ENCODE measurements at places on chromosomes 12 and 14. TPM values are rescaled to one million over a fixed set of nuclear protein-coding genes. Genes with fewer than 3 reads are reported as not detected.
A peak's percentile ranks its signal among the peaks of the same experiment; 100 is the strongest.

DNA sequence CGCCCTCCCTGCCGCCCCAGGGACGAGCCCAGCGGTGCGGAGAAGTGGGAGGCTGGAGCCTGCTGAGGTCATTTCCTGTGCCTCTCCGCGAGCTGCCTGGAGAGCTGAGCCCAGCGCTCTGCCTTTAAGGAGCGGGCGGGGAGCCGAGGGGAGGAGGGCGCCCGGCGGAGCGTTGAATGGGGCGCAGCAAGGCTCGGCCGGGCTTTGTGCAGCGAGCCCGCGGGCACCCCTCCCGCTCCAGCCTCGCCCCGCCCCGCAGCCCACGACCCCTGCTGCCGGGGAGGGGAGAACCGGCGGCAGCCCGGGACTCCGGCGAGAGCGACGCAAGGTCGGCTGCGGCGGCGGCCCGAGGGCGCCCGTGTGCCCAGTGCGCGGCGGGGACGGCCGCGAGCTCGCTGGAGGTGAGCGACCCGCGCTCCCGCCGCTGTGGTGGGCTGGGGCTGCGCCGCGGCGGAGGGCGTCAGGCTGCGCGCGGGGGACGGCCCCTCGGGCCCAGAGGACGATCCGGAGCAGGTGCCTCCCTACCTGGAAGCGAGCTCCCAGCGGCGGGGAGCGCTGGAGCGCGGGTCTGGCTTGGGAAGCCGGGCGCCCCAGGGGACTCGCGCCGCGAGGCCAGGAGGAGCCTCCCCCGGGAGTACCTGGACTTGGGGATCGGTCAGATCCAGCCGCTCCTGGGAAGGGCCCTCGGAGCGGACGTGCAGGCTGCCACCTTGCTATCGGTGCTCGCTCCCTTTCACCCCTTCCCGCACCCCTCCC lies at the start of gene PLEKHH1:
Gene PLEKHH1 (plus strand): TSS at position 293 of the 756 bp plus-strand sequence. CDS start 8,578 bp downstream, outside the sequence.
- peak; percentile 78 for DNase-seq

DNA sequence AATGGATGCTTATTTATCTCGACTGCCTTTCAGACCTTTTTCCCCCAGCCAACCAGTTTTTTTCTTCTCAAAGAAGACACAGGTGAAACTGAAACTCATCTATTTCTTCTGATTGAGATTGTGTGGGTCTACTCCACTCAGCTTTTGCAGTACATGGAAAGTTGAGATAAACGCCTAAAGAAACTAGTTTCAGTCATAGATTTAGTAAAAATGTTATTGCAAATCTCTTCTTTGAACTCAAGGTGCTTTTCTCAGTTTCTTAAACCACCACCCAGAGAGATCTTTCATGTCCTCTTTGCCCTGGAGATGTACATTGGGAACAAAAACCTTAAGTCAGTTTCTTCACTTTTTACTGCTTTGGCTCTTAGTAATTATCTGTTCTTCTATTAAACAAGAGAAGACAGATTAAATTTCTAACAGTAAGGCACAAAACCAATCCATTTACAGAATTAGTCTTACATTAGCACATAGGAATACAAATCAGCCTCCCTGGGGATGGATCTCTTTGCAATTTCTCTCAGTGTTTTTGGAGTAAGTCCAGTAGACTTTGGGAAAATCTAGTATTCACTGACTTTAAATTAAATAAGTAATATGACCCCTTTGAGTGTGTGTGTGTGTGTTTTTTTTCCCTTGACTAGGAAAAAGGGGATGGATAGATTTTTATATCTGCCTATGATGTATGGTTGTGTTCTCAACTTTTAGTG lies 11.6 kb downstream of the FBXW8 start:
- DNase-seq, result no peak

Gene COX8C
- not detected for total RNA-seq

DNA sequence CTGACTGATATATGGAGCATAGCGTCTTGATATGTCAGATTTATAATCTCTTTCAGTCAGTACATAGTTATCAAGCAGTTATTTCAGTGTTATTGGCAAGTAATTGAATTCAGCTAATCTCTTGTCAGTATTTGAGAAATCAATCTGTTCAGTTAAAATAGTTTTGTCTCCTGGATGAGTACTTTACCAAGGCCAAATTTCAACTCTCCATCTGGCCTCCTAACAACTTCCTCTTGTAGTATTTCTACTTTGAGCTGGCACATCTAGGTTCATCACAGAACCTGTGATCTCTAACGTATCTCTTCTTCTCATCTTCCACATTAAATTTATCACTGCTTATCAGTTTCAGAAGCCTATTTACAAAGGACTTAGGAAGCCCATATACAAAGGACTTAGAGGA lies 690.5 kb downstream of the C12orf50 start:
- no peak for DNase-seq

DNA sequence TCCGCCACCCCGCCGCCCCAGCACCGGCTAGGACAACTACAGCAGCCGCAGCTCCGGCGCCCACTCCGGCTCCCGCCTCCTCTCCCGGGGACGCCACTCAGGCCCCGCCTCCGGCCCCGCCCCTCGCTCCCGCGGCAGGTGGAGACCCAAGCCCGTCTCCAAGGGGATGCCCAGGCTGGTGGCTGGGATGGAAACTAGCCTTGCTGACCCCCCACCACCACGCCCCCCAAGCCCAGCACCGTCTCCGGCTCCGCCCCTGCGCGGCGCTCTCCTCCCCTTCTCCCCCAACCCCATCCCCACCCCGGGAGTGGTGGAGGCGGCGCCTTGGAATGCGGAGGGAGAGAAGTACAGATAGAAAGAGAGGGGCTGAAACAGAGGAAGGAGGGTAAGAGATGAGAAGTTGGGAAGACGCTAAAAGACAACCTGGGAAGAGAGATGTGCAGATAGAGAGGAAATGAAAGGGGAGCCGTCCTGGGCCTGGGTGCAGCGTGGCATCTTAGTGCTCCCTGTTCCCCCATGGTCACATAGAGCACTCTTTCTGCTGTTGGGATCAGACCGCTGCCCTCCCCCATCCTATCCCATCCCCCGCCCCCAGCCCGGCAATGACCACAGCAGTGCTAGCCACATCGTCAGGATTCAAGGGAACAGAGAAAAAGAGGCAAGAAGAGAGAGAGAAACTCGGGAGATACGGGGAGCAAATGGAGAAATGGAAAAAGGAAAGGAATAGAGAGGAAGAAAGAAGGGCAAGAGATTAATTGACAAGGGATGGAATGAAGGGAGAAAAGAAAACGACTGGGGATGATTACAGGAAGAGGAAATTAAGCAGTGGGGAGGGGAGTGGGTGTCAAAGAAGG lies at the start of gene ITGA7:
Gene ITGA7 (minus strand): TSS at position 64 of the 854 bp plus-strand sequence. CDS start 222 bp downstream, outside the sequence.
- no peak for DNase-seq

Gene NOVA1
- total RNA-seq, result 0.37 TPM

DNA sequence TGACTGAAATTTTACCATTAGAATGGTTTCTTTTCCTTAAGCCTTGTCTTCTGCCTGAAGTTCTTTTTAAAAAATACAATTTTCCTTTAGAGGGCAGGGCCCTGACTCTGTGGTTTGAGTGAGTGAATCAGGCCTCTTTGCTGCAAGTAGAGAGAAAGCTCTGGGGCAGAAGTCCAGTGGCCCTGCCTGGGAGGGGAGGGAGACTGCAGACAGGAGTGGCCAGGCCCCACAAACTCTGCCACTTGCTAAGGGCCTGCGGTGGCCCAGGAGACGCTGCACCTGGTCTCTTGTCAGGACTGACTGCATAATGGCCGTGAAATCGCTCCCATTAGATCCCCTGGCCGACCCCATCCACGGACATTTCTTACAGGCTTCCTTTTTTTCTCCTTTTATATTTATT lies 25.5 kb downstream of the TSPAN11 start:
- DNase-seq, result no peak

- DNase-seq, result no peak
Observed at GRCh38 chr12:10722502-10722904, 620 bp downstream of the YBX3 start.

Gene TEX22
- not detected for total RNA-seq

DNA sequence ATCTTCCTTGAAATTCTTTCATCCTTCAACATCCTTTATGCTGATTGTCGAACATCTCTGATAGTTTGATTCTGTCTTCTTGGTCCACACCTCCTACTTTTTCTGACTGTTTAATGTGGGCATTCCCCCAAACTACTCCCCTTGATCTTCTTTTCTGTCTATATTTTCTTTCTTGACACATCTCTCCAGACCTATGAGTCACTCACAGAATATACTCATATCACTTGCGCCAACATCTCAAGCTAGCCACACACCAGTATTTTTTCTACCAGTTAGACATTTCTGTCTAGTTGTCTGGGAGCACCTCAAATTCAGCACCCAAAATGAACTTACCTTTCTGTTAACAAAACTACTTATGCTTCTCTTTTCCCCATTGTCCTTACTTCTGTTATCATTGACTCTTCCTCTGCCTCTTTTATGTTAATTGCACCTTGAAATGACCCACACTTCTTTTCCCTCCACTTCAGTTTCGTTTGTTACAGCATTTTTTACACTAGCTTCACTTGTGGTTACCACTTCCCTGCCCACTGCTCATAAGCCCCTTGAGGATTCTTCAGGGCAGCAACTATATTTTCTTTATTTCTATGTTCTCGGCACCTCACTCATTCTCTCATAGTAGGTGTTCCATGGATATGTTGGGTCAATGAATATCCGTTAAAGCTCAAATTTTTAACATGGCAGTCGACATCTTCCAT lies 33.5 kb downstream of the TSHR start:
- no peak for DNase-seq

DNA sequence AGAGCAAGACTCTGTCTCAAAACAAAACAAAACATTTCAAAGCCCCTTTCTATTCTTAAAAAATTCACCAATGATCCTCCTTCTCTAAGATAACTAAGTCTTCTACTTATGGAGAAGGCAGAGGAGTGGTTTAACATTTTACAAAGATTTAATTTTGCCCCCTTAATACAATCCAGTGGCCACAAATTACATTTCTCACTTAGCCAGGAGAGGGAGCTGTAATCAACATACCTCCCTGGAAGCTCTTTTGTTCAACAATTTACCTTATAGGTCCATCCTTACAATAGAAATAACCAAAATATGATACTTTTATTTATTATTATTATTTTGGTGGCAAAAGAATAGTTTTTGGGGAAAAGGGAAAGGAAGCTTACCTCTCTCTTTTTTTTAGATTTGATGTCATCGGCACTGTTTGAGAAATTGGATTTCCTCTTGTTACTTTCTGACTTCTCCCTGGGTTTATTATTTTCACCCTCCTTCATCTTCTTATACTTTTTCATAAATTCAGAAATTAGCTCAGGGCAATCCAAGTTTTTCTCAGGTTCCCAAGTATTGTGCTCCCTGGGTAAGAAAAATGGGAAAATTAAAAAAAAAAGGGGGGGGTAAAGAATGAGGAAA lies 28.1 kb downstream of the CBX5 start:
- peak; percentile 75 for DNase-seq

DNA sequence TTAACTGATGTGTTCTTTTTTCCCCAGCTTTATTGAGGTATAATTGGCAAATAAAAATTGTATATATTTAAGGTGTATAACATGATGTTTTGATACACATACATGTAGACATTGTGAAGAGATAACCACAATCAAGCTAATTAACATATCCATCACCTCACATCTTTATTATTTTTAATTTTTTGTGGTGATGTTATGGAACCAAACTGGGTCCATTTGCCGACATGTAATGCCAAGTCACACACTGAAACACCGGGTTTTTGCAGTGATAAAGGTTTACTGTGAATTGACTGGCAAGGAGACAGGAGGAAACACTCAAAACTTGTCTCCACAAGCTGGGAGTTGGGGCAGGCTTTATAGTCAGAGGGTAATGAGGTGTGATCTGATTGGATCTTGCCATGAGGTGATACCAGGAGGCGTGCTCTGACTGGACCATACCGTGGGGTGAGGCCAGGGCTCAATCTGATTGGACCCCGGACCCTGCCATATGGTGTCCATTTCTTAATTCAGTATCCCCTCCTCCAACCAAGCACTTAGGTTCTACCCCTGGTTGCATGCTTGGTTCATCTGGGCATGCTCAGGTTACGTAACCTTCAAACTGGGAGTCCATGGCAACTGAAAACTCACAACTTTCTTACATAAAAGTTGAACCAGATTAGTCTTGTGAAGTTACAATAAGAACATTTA lies 11.8 kb upstream of the WSCD2 start:
- DNase-seq, result no peak

Measured in HT-29 (cell line).